ENCODE measurements at places on chromosomes 12 and 14.

GRCh38 chr12:47946413-47947323 is 16.7 kb upstream of the TMEM106C start:
- peak; percentile 61 for DNase-seq

DNA sequence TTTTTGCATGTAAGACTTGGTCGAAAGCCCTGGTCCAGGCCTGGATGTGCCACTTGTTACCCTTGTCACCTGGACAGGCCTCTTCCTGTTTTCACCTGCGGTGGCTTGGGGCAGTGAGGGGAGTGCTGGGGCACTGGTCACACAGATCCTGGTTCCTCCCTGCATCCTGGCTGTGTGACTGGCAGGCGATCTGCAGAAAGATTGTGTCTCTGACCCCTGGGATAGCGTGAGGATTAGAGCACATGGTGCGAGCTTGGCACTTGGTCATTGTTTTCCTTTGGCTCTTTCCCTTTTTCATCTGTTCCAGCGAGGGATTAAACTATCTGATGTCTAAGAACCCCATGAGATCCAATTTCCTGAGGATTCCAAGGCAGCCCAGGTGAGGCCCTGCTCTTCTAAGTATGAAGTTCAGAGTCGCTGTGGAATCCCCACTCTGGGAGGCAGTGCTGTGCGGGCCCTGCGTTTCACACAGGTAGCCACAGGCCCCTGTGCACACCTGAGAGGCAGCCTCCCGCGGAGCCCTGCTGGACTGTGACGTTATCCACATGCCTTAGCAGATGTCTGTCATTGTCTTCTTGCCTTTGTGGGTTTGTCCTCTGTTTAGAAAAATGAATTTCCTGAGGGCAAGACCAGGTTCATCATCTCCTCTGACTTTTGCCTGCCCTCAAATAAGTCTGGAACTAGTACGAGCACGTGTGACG is 288.4 kb downstream of the CACNA1C start:
- no peak for DNase-seq

- no peak for DNase-seq
Measured at GRCh38 chr12:62705846-62706245, 229.1 kb downstream of the PPM1H start.

DNA sequence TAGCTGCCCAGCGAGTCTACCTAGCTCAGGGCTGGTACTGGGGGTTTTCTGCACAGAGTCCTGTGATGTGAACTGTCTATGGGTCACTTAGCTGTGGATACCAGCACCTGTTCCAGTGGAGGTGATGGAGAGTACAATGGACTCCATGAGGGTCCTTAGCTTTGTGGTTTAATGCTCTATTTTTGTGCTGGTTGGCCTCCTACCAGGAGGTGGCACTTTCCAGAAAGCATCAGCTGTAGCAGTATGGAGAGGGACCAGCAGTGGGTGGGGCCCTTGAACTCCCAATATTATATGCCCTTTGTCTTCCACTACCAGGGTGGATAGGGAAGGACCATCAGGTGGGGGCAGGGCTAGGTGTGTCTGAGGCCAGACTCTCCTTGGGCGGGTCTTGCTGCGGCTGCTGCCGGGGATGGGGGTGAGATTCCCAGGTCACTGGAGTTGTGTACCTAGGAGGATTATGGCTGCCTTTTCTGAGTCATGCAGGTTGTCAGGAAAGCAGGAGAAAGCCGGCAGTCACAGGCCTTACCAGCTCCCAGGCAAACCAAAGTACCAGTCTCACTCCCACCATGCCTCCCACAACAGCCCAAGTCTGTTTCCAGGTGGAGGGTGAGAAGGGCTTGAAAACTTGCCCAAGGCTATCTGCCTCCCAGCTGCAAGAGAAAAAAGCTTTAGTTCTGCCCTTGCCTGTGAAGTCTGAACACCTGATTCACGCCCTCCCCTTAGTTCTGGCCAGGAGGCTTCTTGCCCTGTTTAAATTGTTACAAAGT is 163.0 kb upstream of the NUDT4 start:
- DNase-seq = no peak

- no peak for DNase-seq
Measured at GRCh38 chr12:98359856-98360255, 155.5 kb upstream of the TMPO start.

- DNase-seq = no peak
Measured at GRCh38 chr12:105819549-105819948, 319.2 kb downstream of the NUAK1 start.

- no peak for DNase-seq
Measured at GRCh38 chr12:1760566-1761382, 59.6 kb upstream of the LRTM2 start.

DNA sequence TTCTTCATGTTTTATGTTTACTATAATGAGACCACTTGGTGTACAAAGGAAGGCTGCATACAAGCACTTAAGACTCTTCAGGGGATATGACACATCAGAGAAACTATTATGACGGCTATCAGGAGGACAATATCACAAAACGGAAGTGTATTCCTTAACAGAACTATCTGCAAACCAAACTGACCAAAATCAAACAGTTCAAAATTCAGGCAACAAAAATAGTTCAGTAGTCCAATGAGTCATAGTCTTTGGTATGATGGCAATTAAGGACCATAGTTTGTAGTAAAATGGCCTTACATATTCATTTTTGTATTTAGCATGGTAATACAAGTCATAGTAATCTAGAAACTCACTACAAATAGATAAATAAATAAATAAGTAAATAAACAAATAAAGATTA is 1638.7 kb upstream of the SEL1L start:
- DNase-seq = no peak

- no peak for DNase-seq
Measured at GRCh38 chr14:24938593-24938992, 111.4 kb downstream of the STXBP6 start.

DNA sequence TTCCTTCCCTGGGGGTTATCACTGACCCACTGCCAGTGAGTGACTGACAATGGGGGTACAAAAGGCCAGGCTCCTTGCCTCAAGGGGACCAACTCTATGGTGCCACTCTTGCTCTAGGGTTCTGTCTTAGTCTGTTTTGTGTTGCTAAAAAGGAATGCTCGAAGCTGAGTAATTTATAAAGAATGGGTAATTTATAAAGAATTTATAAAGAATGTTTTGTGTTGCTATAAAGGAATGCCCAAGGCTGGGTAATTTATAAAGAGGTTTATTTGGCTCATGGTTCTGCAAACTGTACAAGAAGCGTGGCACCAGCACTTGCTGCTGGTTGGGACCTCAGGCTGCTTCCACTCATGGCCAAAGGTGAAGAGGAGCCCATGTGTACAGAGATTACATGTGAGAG is 15.8 kb upstream of the RASSF8 start:
- no peak for DNase-seq

- no peak for DNase-seq
Measured at GRCh38 chr14:33511851-33512640, 438.8 kb downstream of the EGLN3 start.

GRCh38 chr14:105340821-105341733 is 26.5 kb downstream of the PACS2 start:
- peak; percentile 50 for DNase-seq

DNA sequence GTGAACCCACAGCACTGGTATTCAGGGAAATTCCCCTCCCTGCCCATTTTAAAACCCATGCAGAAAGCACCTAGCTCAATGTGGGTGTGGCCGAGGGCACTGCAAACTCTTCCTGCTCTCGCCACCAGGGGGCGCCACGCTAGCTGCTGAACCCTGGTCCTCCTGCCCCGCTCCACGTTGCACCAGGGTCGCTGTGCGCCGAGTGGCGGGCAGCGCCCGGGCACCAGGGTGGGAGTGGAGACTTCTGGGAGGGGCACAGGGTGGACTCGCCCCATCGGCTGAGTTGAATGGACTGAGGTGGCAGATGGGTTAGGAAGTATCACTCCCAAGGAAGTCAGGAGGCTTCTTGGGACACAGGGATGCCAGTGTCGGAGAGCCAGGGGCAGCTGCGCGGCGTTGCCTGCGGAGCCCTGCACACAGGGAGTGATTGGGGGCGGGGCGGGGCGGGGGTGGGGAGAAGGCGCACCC is 48.1 kb upstream of the BCL11B start:
- DNase-seq = peak; percentile 76

- DNase-seq = peak; percentile 89
Measured at GRCh38 chr14:95519699-95520098, 3.2 kb upstream of the SYNE3 start.

- peak; percentile 75 for DNase-seq
Measured at GRCh38 chr14:50396631-50397389, at the start of gene CDKL1. CDKL1 (minus strand) TSS chr14:50396881; CDS start chr14:50395868, 1,013 bp downstream.

- DNase-seq = no peak
Measured at GRCh38 chr12:91213-91612, 24.6 kb downstream of the IQSEC3 start.

GRCh38 chr14:89228921-89229639 is 188.0 kb downstream of the FOXN3 start:
- no peak for DNase-seq

GRCh38 chr12:14952299-14952921 is 9.0 kb downstream of the ARHGDIB start:
- DNase-seq = peak; percentile 73

- DNase-seq = no peak
Measured at GRCh38 chr12:29970501-29970900, 186.8 kb upstream of the TMTC1 start.

GRCh38 chr12:132384916-132385774 is 55.8 kb upstream of the GALNT9 start:
- no peak for DNase-seq

GRCh38 chr14:59055439-59056045 is 132.9 kb upstream of the DAAM1 start:
- DNase-seq = peak; percentile 72

DNA sequence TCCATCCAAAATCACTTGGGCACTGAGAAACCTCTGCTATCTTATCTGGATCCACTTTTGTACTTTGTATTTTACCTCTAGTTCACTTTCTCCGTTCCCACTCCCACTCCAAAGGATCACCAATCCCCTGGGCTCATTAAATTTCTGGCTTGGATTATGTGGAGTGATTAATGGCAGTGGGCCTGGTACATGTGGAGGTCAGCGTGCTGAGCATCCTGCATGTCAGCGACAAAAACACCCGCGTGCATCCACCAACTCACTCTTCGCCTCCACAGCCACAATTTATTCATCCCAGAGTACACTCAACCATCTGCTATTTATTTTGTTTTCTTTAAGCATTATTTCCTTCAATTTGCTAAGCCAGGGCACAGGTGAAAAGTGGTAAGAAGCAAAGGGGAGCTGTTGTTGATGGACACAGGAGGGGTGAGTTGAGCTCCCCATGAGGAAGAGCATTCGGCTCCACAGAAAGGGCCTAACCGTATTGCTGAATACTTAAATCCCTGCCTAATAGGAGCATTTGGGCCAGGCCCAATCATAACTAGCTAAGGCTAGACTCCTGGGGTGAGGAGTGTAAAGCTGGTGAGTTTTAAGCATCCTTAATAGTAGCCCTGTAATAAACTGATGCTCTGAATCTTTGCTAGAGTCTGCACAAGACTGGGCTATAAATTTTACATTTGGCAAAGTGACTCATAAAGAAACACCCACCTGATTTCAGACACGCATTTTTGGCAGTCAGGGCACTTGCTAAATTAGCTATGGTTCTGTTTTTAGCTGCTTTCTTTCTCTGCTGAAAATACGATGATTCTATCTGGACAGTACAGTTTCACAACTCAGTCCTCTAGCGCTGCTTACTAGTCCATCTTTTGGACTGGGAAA is 137.8 kb downstream of the SLC25A21 start:
- no peak for DNase-seq

- DNase-seq = peak; percentile 0
Measured at GRCh38 chr14:27427796-27428195, 830.0 kb upstream of the NOVA1 start.

DNA sequence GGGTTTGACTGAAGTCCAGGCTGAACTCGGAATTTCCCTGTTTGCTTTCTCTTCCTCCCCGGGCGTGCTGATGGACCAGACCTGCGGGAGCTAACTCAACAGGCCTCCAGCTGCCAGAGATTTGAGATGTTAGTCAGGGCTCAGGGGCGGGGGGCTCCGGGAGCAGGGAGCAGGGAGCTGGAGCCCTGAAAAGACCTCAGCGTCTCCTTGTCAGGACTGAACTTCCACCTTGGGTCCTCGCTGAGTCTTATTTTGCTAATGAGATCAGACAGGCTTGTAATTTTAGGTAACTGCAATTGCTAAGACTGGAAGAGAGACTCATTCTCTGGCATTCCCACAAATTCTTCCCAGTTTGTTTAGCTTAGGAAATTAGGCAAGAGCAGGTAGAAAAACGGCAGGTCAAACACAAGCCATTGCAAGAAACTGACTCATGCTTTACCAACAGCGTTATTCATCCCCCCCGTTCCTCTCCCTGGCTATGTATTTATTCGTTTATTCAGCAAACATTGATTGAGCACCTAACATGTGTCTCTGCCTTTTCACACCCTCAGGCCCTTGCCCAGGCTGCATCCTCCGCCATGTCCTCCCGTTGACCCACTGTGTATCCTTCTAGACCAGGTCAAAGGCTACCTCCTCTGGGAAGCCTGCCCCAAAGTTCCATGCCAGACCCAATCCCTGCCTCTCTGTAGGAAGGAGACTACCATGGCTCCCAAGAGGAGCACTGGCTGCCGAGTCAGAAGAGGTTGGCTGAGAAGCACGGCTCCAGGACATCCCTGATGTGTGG is 80.4 kb upstream of the DIO3 start:
- DNase-seq = no peak

DNA sequence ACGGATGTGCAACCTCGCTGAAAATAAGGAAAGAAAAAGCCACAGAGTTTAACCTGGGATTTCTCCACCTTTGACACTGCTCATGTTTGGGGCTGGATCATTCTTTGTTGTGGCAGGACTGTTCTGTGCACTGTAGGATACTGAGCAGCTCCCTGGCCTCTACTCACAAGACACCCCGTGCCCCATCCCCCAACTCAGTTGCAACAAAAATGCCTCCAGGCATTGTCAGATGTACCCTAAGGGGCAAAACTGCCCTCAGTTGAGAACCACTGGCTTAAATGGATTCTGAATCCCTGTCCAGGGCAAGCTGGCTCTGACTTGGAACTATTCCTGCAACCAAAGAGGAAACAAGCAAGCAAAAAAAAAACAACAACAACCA is 2.1 kb downstream of the GLTP start:
- no peak for DNase-seq

DNA sequence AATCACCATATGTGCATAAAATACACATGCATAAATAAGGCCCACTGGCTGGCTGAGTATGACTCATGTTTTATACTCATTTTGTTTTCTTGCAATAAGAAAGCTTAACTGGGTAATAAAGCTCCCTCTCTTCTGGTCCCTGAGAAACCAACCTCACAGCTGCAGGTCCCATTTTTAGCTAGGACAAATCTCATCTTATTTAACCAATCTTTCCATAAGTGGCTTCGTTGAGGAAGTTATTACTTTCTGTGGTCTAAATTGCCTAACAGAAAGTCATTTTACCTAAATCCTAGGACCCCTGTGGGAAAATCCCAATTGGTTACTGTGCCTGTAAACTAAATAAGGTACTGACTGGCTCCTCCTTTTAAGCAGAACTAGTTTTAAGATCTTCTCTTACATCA is 232.8 kb upstream of the FBXO33 start:
- no peak for DNase-seq

Data from hematopoietic multipotent progenitor cell treated with erythropoietin and hydrocortisone succinate and interleukin-3 and kit ligand, for 4 days (in vitro differentiated cells).